IPS DF 6.9 (cell line): ENCODE measurements at places on chromosomes 2 and 18.
A peak's percentile ranks its signal among the peaks of the same experiment; 100 is the strongest.

GRCh38 chr2:218031261-218031660 lies 28.5 kb upstream of the TNS1 start:
- DNase-seq = no peak

DNA sequence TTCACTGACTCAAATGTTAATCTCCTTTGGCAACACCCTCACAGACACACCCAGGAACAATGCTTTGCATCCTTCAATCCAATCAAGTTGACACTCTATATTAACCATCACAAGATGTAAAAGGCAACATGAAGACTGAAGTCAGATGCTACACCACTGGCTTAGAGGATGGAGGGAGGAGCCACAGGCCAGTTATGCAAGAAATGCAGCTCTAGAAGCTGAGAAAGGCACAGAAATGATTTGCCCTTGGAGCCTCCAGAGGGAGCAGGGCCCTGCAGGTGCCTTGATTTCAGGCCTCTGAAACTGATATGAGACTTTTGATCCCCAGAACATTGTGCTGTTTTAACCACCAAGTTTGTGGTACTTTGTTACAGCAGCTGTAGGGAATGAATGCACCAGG lies 276.3 kb downstream of the KCNS3 start:
- no peak for DNase-seq

GRCh38 chr2:31191931-31192330 lies 25.4 kb downstream of the CAPN14 start:
- no peak for DNase-seq

GRCh38 chr2:34738691-34739090 lies 1139.6 kb upstream of the FAM98A start:
- peak; percentile 29 for DNase-seq

DNA sequence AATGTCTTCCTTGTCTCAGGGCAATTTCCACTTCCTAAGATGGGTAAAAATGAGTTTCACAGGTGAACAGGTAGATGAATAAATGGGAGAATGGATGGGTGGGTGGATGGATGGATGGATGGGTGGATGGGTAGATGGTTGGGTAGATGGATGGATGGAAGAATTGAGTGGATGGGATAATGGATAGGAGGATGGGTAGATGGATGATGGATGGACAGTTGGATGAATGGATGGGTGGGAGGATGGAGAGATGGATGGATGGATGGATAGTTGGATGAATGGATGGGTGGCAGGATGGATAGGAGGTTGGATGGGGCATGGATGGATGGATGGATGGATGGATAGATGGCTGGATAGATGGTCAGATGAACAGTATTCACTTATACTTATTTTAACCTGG lies 90.9 kb downstream of the LRRC30 start:
- no peak for DNase-seq

DNA sequence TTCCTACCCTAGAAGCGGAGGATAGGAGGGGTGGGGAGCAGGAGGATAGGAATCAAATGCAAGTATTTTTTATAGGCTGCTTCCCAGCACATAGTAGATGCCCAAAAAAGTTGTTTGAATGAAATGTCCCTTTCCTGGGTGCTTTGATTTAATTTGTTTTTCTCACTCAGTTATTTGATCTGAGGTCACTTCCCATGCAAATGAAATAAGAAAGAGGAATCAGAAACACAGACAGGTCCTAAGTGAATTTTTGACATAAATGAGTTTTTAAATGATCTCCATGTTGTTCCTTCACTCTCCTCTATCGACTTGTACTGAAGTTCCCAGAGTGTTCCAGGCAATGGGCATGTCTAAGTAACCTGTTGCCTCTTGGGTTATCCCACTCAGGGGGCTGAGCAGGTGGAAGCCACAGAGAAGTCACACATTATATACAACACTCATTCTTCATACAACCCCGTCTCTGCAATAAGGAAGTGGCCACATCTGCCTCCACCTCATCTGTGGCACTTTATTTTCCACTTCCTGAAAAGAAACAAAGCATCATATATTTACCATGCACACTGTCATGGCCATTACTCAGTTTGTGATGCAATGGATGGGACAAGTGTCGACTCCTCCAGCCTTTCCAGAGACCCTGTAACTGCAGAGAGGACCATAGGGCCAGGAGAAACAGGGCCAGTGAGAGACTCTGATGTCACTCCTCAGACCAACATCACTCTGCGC lies 81.9 kb upstream of the ZNF397 start:
- DNase-seq = no peak

DNA sequence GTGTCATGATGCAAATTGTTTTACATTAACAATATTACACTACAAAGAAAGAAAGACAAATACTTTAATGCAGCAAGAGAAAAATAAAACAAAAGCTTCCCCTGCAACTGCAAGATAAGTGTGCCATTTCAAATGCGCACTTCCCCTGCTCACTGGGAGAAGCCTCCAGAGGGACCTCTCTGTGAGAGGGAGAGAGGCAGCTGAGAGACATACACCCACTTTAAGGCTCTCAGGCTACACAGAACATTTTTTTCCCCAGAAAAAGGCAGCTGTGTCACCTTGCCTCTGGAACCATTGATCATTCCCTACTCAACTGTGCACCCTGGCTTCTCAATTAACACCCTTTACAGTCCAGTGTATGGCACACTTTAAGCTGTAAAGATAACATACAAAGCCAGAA lies 75.2 kb downstream of the DPP4 start:
- no peak for DNase-seq

GRCh38 chr2:235533198-235533597 lies 39.4 kb downstream of the AGAP1 start:
- DNase-seq = no peak

DNA sequence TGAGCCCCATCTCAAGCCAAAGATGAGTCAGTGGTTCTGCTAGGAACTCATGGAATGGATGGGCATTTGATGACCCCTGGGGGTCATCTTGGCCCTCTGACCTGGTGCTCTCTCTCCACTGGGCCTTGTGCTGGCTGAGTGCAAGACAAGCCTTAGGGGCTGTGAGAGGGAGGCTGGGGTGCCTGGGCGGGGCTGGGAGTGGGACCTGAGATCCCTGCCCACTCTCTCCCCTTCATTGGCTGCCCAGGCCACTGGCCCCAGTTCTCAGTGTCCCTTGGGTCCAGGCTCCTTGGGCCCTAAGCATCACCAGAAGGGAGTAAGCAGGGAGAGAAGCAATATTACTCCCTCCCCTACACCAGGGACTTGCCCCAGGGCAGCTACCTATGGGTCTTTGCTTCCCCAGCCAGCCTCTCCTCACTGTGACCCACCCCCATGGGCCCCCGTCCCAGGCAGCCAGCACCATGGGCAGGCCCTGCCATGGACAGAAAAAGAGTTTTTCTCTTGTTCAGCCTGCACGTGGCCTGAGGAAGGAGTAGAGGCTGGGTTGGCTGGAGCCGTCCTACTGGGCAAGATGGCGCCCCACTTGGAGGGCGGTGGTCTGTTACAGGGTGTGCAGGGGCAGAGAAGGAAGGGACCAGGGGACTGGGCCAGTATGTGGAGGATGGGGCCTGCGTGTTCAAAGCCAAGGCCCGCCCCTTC lies 33.6 kb downstream of the ATOH8 start:
- no peak for DNase-seq

DNA sequence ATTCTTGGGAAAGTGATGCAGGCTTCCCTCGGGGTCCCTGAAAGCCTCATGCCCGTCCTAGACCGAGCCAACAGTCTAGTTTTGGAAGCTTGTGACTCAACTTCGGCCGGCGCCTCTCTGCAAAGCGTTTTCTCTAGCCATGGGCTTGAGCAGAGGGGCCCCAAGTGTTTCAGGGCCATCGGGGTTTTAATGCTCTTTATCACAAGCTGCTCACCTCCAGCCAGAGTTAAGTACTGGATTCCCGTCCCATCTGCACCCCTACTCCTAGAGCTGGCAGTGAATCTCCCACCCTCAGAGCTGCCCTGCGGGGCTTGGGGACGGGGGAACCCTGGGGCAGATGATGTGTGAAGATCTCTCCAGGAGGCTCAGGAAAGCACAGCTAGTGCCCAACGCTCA lies 7.3 kb downstream of the RAX start:
- no peak for DNase-seq

- no peak for DNase-seq
Measured at GRCh38 chr2:165112789-165113188, 91.1 kb downstream of the SCN3A start.

DNA sequence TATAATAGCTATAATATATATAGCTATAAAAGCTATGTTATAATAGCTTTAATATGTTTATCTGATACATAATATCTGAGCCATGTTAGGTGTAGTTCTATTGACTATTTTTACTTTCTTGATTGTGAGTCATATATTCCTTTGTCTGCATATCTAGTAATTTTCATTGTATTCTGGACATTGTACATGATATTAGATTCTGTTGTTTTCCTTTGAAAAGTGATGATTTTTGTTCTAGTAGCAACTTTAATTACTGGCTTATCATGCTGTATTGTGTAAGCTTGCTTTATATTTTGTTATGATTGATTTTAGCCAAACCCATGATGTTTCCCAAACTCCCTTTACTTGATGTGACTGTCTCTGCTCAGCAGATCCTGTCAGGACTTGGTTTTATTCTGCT lies 125.7 kb upstream of the TCF4 start:
- DNase-seq = no peak

DNA sequence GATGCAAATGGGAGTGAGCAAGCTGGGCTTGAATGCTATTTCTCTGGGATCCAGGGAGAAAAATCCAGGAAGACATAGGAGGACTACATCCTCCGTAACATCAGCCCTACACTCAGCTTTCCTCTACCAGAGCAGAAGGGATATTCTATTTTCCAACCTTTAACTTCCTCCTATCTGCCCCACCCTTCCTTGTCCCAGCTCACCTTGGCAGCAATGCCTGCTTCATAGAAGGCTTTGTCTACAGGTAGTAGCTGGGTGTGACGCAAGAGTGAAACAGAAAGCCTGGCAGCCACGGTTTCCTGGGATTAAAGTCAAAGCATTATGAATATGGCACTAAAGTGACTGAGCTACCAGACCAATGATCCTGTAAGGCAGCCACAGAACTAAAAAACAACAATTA lies 3.9 kb downstream of the KRTCAP3 start:
- no peak for DNase-seq

DNA sequence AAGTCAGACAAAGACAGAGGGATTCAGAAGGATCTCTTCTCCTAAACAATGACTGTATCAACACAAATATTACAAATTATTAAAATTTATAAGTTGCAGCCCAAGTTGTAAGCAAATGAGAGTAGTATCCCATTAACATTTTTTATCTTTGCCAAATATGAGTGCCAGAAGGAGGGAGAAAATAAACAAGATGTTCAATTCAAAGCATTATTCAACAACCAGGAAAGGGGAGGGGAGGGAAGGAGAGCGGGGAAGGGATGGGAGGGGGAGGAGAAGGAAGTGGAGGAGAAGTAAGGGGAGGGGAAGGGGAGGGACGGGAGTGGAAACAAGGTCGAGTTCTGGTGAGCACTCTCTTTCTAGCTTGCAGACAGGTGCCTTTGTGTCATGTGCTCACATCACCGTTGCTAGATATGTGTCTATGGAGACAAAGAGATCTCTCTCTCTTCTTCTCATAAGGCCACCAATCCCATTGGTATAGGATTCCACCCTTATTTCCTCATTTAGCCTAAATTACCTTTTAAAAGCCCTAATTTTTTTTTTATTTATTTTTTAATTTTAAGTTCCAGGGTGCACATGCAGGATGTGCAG lies 679.6 kb upstream of the CHAC2 start:
- no peak for DNase-seq

DNA sequence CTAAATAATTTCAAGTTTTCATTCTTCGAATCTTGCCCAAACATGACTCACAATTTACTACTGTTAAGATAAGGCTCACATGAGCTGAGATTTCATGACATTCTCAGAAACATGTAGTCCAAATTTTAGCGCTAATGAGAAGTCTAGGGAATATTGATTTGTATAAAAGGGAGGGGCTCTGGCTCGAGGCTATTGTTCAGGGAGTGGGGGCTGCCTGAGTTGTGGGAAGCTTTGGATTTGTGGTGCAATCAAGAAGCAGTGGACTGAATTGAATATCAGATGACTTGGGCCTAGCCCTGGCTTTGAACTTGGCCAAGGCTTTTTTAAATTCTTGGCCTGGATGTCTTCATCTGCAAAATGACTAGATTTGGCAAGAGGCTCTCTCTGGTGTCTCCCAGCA lies 674.9 kb upstream of the FANCL start:
- no peak for DNase-seq

DNA sequence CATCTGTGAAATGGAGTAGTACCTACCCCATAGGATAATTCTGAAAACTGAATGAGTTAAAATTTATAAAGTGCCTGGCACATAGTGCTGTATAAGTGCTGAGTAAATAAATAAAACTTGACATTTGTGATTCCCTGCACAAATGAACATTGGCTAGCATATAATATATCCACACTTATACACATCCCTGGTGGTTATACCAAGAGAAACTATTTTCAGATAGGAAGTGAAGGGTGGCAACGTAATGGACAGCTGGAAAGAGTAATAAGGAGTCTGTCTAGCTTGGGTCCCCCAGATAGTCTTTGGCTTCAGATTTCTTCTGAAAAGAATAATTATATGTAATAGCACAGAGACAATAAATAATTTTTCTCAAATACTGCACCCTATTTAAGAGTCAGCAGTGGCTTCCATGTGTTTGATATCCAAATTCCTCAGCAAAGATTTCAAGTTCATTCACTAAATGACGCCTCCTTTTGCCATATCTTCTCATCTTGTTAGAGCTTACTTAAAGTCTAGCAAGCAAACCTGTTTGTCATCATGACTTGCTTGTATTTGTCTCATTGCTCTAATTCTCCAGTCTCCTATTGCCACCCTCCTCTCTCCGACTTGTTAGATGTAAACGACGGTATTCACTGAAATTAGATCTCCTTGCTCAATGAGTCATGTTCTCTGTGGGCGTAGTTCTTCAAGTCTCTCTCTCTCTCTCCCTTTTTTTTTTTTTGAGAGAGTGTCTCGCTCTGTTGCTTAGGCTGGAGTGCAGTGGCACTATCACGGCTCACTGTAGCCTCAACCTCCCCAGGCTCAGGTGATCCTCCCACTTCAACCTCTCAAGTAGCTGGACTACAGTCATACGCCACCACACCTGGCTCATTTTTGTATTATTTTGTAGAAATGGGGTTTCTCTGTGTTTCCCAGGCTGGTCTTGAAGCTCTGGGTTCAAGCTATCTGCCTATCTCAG lies 8.7 kb upstream of the ADGRF3 start:
- DNase-seq = no peak

- DNase-seq = no peak
Measured at GRCh38 chr2:7773362-7774360, 856.4 kb downstream of the RNF144A start.

- DNase-seq = no peak
Measured at GRCh38 chr2:203891474-203891873, 23.9 kb downstream of the CTLA4 start.

GRCh38 chr2:36277881-36278523 lies 77.6 kb upstream of the CRIM1 start:
- no peak for DNase-seq

DNA sequence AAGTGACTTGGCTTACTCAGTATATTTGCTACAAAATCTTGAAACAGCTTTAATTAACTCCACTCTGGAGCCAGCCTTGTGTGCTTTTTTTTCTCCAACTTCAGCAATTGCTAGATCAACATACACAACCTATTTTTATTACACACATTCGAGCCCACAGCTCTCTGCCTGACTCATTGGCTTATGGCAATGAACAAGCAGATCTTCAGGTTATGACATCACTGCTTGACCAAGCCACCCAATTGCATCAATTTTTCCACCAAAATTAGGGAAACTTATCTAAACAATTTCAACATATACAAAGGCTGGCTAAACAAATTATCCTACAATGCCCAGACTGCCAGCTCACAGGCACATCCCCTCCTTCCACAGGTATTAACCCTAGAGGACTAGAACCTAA lies 39.6 kb upstream of the PDK1 start:
- DNase-seq = no peak
